ENCODE measurements at places on chromosomes 4 and X.

DNA sequence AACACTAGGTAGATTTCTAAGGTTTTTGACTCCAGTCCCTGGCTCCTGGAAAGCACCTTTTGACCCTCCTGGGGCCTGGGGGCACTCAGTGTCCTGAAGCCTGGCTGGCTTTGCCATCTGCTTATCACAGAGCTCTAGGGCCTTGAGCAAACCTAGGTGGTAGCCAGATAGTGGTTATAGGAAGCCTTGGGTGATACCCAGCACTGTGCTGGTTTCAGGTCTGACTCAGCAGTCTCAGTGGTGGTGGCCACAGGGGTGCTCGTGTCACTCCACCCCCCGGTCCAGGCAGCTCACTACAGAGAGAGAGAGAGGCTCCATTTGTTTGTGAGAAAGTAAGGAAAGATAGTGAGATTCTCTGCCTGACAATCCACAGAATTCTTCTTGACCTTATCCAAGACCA lies 195.8 kb upstream of the ZFP42 start:
- no peak for DNase-seq

- DNase-seq = no peak
Measured at GRCh38 chr4:23922541-23923111, 32.8 kb upstream of the PPARGC1A start.

DNA sequence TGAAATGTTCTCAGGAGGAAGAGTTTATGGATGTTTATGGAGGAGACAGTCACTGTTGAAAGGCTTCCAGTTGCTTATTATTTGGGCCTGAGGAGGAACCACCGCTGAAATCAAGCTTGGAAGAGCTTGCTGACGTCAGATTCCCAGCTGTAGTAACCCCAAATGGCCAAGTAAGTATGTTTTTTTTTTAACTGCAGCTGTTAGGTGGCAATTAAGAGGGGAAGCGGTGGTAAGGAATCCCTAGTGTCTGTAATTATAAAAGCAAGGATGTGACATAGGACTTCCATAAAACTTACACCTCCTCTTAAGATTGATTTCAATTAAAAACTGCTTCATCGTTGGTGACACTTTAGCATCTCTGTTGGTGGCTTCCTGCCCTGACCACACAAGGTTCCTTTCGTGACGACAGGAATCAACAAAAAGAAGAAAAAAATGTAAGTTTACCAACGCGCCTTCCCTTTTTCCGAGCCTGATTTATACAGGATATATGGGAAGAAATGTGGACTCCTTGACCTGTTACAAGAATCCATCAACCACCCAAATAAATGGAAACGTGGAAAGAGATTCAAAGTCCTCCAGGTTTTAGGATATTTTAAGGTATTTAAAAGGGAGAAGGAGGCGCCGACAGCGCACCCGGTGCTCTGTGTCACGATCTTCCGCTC lies 884 bp downstream of the RELL1 start:
- no peak for DNase-seq

DNA sequence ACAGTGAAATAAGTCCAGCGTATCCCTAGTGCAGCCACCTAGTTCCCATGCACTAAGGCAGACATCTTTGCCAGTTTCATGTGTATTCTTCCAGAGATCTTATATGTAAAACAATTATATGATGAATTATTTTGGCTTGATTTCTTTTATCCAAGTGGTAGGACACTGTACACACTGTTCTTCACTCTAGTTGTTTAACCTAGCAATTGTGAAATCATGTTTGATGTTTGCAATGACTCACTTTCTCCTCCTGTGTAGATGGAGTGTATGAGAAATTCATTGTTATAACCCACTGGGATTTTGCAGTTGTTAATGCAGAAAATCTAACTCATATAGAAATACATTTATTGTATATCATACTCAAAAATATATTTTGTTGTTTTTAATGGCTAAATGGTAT lies 17.5 kb upstream of the TBC1D1 start:
- no peak for DNase-seq

GRCh38 chr4:25703731-25704388 lies 48.2 kb downstream of the SLC34A2 start:
- no peak for DNase-seq

- DNase-seq = no peak
Measured at GRCh38 chrX:47707031-47707780, 48.2 kb upstream of the UXT start.

GRCh38 chrX:9134366-9134765 lies 100.4 kb upstream of the FAM9B start:
- DNase-seq = no peak

- no peak for DNase-seq
Measured at GRCh38 chr4:93203708-93204107, 624.8 kb upstream of the ATOH1 start.

GRCh38 chrX:150483356-150483985 lies 85.0 kb upstream of the MTM1 start:
- no peak for DNase-seq

DNA sequence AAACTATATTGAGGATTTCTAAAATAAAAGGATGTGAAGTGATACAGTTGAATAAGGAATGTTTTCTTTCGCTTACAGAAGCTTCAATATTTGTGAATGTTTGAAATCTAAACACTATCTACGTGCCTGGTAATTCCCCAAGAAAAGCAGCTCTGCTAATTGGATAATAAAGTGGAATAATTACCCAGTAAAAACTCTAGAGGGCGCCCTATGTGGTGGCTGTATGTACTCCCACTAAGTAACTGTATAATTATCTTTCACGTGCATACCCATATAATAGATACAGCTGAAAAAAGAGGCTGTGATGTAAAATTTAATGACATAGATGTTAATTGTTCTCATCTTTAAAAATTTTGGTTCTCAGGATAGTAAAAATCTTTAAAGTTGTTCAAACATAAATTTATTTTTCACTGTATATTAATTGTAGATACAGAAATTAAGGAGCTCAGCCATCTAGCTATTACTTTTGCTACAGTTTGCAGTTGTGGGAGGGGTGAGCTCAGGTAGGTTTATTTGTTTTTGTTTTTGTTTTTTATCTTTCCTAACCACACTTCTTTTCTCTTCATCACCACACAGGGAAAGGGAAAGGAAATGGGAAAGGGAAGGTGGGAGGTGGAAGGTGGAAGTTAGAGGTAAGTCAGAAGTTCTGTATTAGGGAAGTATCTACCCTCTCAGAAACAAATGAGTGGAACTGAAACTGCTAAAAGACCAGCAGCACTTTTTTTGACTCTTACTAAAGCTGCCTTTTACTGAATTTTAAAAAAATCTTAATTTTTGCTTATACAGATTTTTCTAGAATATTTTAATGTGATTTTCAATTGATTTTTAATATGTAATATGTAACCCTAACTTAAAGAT lies 151.7 kb upstream of the RPS6KA6 start:
- no peak for DNase-seq

GRCh38 chr4:121009578-121010478 lies 62.5 kb downstream of the NDNF start:
- no peak for DNase-seq

DNA sequence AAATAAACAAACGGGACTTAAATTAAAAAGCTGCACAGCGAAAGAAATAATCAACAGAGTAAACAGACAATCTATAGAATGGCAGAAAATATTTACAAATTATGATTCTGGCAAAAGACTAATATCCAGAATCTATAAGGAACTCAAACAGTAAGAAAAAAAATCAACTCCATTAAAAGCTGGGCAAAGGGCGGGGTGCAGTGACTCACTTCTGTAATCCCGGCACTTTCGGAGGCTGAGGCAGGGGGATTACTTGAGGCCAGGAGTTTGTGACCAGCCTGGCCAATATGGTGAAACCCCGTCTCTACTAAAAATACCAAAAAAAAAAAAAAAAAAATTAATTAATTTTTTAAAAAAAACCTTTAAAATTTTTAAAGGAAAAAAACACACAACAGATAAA lies 109.0 kb downstream of the ATP11C start:
- no peak for DNase-seq

DNA sequence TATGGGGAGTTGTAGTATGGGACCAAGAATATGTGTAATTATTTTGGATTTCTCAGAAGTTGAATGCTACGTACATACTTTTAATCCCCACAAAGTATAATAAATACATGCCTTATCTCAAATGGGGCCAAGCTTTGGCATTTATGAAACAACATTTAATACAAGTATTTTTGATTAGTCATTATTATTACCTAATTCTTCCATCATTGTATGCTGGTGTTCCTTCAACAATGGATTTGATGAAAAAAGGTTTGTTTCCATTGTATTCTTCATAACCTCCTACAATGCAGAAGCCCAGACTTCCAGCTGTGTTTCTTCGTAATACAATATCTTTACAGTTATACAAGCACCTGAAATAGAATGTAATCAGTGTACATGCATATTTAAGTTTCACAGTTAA lies 83.8 kb downstream of the FIP1L1 start:
- no peak for DNase-seq

DNA sequence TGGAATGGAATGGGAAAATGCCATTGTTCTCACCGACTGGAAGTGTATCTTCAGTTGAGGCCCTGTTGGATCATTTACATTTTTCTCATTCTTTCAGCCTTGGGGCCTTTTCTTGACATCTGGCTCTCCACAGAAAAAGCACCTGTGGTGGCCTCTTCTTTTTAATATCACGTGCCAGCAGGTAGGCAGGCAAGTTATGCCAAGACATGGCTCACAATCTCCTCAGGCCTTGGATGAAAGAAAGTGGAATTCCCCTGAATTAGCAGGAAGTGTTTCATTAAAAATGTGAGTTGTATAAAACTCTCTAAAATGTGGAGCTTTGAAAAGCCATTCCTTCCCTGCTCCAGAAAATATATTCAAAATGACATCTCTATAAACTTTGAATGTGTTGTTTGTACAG lies 122.1 kb downstream of the FRAS1 start:
- DNase-seq = no peak

GRCh38 chr4:128596853-128597252 lies 212.6 kb upstream of the JADE1 start:
- no peak for DNase-seq

- peak; percentile 89 for DNase-seq
Measured at GRCh38 chrX:56764153-56764974, 35.3 kb downstream of the NBDY start.

DNA sequence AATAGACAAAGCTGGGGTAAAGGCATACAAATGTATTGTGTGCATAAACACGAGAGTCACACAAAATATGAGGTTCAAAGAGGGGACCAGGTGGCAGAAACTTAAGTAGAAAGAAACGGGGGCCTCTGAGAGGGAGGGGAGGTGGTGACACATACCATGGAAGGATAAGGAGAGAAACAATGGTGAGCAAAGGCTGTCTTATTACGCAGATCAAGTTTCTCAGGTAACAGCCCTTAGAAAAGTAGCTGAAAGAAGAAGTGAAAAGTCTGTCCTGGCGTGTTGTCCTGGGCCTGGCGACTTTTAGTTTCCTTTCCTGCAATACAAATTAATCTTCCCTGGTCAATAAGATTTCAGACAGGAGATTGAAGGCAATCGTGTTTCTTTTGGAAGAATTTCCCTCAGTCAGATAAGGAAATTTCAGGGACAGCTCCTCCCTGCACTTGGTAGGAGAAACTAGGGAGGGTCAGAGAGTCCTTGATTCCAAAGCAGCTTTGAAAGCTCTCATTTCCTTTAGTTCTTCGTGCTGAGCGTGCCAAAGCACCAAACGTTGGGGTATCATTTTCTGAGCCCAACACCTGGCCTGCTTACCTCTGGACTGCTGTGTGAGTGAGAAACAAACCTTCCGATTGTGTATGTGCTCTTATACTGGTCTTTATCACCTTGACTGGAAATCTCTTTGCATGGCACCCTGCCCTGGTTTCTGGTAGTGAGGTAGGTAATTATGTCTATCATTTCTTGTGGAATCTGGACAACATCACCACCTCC lies 676.7 kb upstream of the LCORL start:
- no peak for DNase-seq
